Type B pancreatic cell (in vitro differentiated cells): ENCODE measurements at places on chromosomes 7 and 10.
A peak's percentile ranks its signal among the peaks of the same experiment; 100 is the strongest.

DNA sequence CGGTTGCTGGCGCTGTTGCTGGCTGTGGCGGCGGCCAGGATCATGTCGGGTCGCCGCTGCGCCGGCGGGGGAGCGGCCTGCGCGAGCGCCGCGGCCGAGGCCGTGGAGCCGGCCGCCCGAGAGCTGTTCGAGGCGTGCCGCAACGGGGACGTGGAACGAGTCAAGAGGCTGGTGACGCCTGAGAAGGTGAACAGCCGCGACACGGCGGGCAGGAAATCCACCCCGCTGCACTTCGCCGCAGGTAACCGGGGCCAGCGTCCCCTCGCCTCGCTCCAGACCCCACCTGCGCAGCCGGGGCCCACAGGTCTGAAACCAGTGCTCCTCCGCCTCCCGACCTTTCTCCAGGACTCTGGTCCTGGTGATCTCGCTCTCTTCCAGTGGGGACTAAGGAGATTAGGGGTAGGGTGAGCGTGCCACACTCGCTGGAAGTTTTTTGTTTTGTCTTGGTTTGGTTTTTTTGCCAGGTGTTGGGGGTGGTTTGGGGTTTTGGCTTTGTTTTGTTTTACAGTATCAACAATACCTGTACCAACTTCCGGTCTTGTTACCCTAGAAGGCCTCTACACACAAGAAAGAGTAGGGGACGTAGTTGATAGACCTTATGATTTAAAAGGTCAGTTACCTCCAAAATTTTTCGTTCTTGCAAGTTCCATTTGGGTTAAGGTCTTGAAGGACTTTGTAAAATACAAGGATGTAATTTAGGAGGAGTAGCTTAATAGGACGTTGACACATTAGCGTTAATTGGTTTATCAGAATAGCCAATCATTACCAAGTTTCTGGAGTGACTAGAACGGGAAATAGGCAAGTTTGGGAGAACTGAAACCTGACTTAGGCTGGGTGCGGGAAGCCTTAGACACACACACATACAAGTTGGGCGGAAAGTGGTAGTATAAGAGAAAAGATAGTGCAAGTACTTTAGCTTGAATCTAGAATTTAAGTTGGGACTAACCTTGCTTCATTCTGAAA is 704 bp downstream of the TNKS2 start:
- DNase-seq = peak; percentile 70

GRCh38 chr10:122051609-122052385 is 62.8 kb downstream of the TACC2 start:
- no peak for DNase-seq

GRCh38 chr10:75097666-75098285 is 13.7 kb upstream of the SAMD8 start:
- DNase-seq = no peak

- no peak for DNase-seq
These were observed 24.6 kb upstream of the AKR1B10 start for GRCh38 chr7:134502463-134503371.

DNA sequence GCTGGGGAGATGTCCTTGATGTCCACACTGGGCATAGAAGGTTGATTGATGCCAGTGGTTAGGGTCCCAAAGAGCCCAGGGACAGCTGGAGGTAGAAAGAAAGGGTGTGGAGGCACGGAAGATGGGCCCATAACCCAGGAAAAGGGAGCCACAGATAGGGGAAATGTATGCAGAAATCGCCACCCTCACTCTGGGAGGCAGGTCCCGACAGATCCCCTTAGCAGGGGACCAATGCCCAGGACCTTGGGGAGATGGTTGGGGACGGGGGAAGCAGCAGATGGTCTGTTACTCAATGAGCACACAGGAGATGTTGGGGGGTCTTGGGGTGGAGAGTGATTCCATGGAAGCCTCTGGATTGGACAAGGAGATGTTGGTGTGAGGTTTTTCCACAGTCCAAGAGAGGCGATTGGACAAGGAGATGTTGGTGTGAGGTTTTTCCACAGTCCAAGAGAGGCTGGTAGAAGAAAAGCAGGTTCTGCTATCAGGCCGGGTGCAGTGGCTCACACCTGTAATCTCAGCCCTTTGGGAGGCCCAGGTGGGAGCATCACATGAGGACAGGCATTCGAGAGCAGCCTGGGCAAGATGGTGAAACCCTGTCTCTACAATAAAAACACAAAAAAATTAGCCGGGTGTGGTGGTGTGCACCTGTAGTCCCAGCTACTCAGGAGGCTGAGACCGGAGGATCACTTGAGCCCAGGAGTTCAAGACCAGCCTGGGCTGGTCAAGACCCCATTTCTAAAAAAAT is 7.0 kb upstream of the PPP1R35 start:
- DNase-seq = no peak

DNA sequence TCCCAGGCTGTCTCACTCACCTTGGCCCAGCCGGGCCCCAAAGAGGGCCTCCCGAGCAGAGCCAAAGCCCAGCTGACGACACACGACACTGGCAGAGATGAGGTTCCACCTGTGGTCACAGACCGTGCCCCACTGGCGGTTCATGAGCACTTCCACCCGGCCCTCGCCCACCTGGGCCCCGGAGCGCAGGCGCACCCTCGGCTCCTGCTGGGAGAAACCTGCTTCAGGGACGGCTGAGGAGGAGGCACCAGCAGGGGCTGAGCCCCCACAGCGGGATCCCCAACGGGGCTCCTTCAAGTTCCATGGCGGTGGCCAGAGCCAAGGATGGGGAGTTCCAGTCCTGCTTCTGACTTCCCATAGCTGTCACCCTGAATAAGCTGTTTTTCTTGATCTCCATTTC is 10.0 kb downstream of the LOXL4 start:
- DNase-seq = peak; percentile 64

DNA sequence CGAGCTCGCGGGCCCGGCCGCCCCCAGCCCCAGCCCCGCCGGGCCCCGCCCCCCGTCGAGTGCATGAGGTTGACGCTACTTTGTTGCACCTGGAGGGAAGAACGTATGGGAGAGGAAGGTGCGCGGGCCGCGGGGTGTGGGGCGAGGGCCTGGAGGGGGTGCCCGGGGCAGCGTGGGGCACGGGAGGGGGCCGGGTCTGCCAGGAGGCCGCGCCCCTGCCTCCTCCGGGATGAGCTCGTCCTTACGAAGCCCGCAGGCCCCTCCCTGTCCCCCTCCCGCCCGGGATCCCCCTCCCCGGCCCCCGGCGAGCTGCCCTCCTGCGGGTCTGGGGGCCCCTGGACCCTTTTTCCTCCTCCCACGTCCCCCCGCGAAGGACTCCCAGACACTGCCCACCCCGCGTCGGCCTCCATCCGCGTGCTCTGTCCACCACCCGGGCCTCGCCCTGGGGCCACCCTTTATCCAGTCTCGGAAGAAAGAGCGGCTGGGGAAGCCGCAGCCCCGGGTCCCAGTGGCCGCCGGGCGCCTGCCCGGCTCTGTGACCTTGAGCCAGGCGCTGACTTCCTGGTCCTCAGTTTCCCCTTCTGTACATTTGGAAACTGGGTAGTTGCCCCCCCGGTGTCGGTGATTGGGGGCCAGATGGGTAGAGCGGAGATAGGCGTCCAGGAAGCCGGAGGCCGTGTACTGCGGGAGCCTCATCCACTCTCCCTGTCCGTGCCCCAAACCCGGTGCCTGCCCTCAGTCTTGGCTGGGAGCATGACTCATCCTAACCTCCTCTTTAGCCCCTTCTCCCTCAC is 521 bp downstream of the LIMK1 start:
- DNase-seq = no peak

- DNase-seq = no peak
These were observed 118.2 kb downstream of the CDK6 start for GRCh38 chr7:92717993-92718716.

DNA sequence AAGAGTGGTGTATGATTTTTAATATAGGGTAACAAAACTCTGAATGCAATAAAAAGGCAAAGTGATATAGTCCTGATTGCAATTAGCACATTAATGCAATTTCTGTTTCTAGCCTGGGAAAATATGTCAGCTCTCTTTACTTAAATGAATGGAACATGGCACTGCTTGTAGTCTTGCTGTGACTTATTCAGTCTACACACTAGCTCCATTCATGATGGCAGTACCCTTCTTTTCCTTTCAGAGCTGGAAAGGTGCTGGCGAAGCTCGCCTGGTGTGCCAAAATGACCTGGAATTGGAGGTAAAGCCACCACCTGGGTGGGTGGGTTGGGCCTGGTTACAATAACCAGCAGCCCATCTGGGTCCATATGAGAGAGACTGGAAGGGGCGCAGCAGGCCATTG is 85.3 kb downstream of the ZNF365 start:
- DNase-seq = no peak

GRCh38 chr10:123797813-123798212 is 93.8 kb downstream of the CPXM2 start:
- peak; percentile 7 for DNase-seq

DNA sequence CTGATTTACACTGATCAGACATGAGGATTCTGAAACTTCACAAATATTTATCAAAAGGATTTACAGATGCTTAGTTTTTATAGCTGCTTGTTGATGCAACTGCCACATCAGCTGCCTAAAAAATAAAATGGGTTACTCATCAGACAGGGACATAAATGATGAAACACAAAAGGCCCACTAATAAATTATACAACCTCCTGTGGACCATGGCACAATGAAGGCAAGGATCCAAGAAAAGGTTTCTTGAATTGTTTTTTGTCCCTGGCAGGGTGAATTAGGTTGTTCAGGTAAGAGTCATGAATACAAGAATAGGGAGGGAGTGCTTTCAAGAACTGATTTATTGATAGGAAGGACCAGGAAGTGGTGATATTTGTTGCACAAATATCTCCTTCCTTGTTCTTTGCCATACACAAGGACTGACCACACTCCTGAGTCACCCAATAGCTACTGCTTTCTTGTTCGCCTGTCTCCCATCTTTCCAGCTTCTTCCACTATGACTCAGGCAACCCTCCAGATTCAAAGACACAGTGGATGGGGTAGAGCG is 234.5 kb downstream of the AHR start:
- no peak for DNase-seq

GRCh38 chr10:14742815-14743214 is 31.9 kb downstream of the FAM107B start:
- DNase-seq = no peak

DNA sequence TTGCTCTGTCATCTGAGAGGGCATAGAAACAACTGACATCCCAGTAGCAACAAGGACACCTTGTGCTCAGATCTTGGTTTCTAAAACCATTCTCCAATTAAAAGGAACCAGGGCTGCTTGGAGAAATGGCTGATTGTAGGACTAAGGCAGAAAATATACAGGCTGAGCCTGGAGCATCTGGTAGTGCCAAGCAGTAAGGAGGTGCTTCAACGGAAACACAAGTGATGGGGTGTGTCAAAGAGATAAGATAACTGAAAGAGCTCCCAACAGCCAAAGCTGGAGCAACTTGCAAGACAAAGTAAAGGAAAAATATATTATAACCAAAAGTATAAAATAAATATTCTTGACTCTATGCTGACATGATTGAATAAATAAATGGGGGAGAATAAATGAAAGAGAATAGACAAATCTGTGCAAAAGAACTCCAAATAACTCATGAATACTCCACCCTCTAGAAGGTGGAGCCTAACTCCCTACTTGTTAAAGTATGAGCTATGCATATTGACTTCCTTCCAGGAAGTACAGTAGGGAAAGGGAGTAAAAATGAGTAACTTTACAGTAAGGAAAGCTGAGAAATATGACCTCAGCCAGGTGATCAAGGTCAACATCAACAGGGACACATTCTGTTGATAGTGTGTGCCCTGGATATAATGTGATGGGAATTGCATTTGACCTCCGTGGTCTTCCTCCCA is 162.4 kb downstream of the NOC3L start:
- no peak for DNase-seq

DNA sequence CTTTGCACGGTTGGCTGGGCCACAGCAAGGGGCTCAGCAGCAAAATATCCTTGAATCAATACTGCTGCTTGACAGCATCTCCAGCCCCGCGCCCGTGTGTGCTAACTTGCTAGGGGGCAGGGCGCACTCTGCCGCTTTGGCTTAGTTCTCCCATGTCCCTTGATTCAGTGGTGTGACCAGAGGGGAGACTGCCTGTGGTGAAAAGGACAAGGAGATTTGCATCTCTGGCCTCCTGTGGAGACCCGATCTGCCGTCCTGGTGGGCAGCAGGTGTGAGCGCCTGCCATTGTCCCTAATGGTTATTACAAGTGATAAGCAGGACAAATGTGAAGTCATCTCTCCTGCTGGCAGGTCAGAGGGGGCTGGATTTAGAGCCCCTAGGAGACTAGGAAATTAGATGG is 500.2 kb upstream of the GALNT17 start:
- no peak for DNase-seq

DNA sequence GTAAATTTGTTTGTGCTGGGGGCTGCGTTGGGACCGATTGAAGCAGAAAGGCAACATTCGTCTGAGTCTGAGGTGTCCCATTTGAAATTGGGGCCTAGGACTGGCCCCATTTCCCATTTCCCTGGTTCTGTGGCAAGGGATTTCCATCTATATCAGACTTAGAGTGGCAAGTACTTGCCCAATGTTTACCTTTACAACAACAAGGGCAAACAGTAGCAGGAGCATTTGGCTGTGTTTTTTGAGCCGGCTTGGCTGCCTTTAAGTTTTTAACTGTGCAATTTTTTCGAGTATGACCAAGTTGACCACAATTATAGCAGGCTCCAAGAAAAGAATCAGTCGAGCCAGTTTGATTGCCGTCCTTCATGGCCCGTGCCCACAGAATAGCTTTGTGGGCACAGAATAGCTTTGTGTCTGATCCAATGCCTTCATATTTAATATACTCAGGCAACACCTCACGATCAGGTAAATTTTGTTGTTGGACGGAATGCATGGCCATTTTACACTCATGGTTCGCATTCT is 4.7 kb upstream of the CYP17A1 start:
- no peak for DNase-seq

DNA sequence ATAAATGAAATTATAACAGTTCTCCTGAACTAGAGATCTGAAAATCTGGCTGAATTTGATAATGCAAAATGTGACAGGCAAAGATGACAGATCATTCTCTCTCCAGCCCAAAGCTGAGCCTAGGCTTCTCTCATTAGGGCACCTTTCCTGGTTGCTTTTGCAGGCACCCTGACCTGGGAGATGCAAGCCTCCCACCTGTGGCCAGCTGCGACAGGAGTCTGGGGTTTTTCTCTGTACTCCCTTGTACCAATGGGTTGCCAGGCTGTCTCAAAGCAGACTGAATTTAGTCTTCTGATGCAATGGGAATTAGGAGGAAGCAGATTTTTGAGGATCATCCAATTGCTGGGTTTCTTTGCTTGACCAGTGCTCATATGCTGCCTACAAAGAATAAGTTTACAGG is 85.0 kb upstream of the EFCAB10 start:
- DNase-seq = no peak

GRCh38 chr7:5012985-5013384 is 32.7 kb upstream of the RBAK start:
- DNase-seq = peak; percentile 44

DNA sequence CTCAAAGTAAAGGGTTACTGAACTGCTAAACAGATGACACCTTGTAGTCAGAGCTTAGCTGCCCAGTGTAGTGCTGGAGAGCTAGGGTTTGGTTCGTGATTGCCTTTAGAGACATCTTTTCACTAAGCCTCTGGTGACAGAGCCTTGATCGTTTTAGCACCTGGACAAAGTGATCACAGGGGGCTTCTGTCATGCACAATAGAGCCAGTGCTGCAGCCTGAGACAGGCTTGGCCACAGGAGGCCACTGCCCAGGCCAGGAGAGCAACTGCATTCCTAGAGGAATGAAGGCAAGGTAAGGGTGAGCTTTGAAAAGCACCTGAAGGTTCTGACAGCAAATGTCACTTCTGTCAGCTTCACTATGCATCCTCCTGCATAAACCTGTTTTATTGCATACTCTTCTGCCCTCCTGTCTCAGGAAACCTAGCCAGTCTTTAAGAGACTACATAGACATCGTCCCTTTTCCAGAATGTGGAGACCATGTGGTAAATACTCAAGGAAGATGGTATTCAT is 122.9 kb downstream of the NPY start:
- DNase-seq = no peak
